NCI-H1105 (cell line): ENCODE measurements at places on chromosomes 6 and 20.
A peak's percentile ranks its signal among the peaks of the same experiment; 100 is the strongest.

- DNase-seq: no peak
These were observed 48.4 kb downstream of the ZFAND3 start for GRCh38 chr6:37867756-37868446.

GRCh38 chr6:170224694-170225660, 65.9 kb downstream of the DLL1 start:
- no peak for DNase-seq

DNA sequence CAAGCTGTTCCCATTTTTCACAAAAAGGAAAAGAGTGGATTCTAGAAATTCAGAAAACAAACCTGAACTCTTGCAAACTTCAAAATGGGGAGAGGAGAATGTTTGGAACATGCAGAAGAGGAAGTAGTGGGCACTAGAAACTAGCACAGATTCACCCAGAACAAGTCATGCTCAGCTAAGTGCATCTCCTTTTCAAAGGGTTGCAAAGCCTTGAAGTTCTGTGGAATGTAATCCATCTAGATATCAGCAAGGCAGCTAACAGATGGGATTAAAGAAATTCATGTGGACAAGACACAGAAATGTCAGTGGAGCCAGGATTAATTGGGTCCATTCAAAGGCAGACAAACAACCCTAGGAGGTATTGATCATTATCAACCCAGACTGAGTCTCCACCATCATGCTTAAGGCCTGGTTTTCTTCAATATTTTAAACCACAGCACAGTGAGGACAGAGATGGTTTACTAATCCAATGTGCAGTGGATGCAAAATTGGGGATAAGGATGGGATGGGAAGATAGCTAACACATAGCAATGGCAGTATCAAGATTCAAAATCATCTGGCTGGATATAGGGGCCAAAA, 31.3 kb downstream of the KCNK5 start:
- DNase-seq: no peak

- DNase-seq: no peak
These were observed 25.8 kb downstream of the CAP2 start for GRCh38 chr6:17419189-17419575.

DNA sequence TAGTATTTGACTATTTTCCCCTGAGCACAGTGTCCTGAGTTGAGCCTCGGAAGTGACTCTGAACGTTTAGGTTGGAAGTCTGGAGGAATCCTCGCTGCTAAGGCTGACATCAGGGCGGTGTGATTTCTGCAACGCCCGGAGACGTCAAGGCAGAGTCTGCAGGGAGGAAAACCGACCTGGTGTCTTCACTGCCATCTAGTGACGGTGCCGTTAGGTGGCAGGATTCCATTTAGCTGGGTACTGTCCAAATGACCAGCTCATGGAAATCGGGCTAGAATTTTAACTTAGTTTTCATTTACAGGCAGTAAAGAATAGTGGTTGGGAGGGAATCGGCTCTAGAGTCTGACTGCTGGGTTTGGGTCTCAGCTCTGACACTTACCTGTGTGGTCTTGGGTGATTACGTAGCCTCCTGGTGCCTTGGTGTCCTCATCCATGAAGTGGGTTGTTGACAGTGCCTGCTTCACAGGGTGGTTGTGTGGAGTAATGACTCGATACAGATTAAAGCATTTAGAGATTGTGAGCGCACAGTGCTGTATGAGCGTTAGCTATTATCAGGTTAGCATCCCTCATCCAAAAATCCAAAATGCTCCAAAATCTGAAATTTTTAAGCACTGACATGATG, 35.0 kb downstream of the FOXF2 start:
- peak; percentile 19 for DNase-seq

- peak; percentile 17 for DNase-seq
These were observed 301.2 kb upstream of the HSF2 start for GRCh38 chr6:122098201-122098678.

DNA sequence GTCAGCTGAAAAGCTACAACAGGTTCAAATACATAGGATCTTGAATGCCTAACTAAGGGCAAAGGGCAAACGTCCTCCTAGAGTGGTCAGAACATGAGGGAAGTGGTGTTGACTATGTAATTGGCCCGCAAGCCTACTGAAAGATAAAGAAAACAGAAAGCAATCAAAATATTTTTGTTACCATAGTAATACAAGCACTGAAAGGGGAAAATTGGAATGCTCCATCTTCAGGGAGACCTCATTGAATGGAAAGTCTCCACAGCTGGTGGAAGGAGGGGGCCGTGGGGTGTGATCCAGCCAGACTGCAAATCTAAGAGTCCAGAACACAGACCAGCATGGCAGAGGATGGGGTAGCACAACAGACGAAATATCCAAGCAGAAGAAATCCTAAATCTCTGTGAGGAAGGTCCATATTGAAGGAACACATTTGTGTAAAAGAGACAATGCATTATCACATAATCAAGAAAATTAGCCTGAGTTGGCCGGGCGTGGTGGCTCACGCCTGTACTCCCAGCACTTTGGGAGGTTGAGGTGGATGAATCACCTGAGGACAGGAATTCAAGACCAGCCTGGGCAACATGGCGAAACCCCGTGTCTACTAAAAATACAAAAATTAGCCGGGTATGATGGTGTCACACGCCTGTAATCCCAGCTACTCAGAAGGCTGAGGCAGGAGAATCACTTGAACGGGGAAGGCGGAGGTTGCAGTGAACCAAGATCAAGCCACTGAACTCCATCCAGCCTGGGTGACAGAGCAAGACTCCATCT, 39.5 kb downstream of the MTFR2 start:
- DNase-seq: no peak

DNA sequence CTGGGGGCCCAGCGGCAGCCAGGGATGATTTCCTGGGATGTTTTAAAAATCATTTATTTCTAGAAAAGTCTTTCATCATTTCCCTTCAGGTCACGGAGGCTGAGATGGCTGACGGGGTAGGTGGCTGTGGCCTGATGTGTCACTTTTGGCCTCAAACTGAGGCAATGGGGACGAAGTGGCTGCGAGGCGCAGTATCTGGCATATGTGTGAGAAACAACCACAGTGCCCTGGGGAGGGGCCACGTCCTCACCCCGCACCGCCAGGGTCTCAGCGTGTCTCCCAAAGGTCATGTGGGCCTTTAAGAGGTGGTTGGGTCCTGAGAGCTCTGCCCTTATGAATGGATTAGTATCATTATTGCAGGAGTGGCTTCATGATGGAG, 120.0 kb downstream of the CEBPB start:
- DNase-seq: no peak

DNA sequence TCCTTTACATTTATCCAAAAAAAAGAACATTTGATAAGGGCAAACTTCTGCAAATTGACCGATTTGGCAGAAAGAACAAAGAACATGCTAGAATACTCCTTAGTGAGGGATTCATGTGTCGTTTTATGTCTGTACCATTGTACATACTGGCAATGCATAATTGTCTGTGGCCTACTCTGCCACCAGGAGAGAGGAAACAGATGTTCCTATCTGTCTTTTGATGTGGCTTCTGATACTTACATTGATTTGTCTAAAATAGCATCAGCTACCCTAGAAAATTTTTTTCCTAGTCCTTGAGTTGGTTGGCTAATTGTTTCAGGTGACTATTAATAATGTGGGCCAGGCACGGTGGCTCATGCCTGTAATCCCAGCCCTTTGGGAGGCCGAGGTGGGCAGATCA, 654.1 kb downstream of the KIF16B start:
- DNase-seq: no peak

GRCh38 chr6:151075930-151076555, 163.7 kb upstream of the AKAP12 start:
- no peak for DNase-seq

DNA sequence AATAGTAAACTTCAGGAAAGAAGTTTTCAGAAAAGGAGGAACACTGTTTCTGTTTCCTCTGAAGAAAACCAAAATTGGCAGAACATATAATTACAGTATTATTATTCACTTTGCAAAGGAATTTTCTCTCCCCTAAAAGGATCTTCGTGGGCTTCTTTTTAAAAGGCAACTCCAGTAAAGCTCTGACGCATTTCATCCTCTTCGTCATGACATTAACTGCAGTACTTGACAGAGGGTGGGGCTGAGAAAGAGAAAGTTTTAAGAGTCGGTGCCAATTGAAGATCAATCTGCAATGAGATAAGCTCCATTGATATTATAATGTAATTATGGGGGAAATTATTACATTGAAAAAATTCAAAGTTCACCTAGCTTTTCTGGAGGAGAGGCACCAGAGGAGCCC, 75.8 kb downstream of the MYB start:
- DNase-seq: no peak

DNA sequence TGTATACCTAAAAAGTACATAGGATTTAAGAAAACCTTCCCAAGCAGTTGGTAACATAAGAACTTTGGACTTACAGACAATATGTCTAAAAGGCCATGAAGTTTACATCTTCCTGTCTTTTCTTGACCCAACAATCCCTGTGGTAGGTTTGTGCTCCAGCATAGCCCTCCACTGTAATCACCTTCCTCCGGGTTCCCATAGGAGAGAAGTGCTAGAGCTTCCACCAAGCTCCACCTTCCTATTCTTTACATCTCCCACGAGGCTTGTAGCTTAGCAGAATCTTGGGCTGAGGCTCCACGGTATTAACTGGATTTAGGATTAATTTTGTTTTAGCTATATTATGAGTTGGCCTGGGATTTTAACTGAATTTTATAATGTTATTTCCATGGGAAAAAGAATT, 23.3 kb downstream of the ADGRG6 start:
- no peak for DNase-seq

- DNase-seq: no peak
These were observed 55.3 kb downstream of the RBM24 start for GRCh38 chr6:17336425-17336824.

GRCh38 chr6:97438011-97438671, 155.1 kb upstream of the MMS22L start:
- DNase-seq: no peak

GRCh38 chr6:80021591-80021990, 17.1 kb downstream of the TTK start:
- DNase-seq: no peak

- DNase-seq: no peak
These were observed 272.8 kb upstream of the AGPAT4 start for GRCh38 chr6:161546632-161547031.

- no peak for DNase-seq
These were observed 89.0 kb downstream of the EDN1 start for GRCh38 chr6:12379181-12379580.

- DNase-seq: no peak
These were observed 44.8 kb downstream of the TTI1 start for GRCh38 chr20:37988306-37988954.

GRCh38 chr6:148648754-148649453, 97.9 kb upstream of the UST start:
- no peak for DNase-seq

GRCh38 chr20:35293303-35294292, 1.4 kb upstream of the FAM83C start:
- DNase-seq: no peak

- no peak for DNase-seq
These were observed 1.4 kb upstream of the LRRN4 start for GRCh38 chr20:6055161-6055783.

- DNase-seq: no peak
These were observed 81.2 kb upstream of the SASH1 start for GRCh38 chr6:148261470-148261869.

DNA sequence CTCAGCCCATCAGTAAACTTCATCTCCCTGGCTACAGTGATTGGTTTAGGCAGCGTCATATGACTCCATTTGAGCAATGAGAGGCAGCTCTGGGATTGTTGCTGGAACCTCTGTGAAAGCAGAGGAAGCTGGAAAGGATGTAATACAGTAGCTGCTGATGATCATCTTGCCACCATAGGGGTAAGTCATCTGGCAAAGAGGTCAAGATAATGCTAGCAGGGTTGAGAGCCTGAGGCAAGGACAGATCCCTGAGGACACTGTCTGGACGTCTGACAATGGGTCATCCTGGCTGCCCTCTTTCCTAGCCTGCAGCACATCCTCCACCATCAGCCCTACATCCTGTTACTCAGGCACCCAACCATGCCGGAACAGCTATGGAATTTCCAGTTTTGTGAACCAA, 25.5 kb upstream of the FKBP1A start:
- no peak for DNase-seq

- DNase-seq: no peak
These were observed 354.5 kb downstream of the UTRN start for GRCh38 chr6:144639654-144640053.

- DNase-seq: no peak
These were observed 211.2 kb upstream of the MARCKS start for GRCh38 chr6:113645986-113646385.

DNA sequence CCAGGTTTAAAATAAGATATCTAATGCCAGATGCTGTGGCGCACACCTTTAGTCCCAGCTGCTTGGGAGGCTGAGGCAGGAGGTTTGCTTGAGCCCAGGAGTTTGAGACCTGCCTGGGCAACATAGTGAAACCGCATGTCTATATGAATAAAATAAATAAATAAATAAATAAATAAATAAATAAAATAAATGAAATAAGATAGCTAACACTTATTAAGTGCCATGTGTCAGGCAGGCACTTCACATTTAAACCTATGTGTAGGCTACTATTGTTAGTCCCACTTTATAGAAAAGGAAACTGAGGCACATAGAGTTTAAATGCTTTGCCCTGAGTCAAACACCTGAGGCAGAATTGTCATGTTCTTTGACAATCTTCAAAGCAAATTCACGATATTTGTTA, 32.9 kb upstream of the RREB1 start:
- no peak for DNase-seq

GRCh38 chr6:143642403-143642802, 35.4 kb upstream of the PHACTR2 start:
- DNase-seq: no peak

DNA sequence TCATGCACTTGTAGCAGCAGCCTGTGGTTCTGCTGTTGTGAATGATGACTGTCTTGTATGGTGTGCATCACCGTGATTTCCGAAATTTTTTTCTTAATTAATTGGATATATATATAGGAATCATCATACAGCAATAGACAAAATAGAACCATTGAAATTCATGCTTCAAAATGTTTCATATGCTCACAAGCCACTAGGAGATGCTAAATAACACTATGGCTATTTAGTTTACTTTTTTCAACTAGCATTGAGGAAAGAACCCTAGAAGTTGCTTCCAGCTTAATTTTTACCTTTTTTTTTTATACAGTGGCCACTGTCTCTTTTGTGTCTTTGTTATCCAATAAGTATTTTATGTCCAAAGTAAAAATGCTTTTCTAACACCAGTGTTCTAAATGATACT, 485.4 kb downstream of the CDKAL1 start:
- DNase-seq: no peak

- no peak for DNase-seq
These were observed 43.0 kb upstream of the CD2AP start for GRCh38 chr6:47434372-47435253.

- DNase-seq: no peak
These were observed 201.8 kb downstream of the JARID2 start for GRCh38 chr6:15447546-15448267.

- DNase-seq: no peak
These were observed 46.2 kb upstream of the RNF144B start for GRCh38 chr6:18340781-18341551.

- DNase-seq: no peak
These were observed 99.3 kb upstream of the CITED2 start for GRCh38 chr6:139473731-139474130.
